Activated CD4-positive, alpha-beta T cell treated with anti-CD3 and anti-CD28 coated beads, Interleukin-2, amount 50 U/mL, for 1 hour (primary cell): ENCODE measurements at places on chromosomes 2 and 18.

DNA sequence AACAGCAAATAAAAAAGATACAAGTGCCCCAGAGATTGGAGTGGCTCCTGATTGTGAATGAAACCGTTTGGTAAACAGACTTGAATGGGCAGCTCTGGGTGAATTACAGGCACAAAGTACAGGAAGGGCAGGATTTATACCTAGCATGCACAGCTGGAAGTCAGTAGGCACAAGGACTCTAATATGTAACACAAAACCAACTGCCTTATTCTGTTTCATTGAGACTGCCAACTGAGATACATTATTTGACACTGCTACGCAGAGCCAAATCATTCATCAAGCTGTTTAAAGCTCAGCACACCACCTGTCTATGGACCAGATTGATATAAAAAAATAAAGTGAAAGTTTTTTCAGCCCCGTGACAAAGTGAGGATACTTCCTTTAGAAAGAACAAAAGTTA is 541.2 kb downstream of the NUP35 start:
- no peak for DNase-seq

DNA sequence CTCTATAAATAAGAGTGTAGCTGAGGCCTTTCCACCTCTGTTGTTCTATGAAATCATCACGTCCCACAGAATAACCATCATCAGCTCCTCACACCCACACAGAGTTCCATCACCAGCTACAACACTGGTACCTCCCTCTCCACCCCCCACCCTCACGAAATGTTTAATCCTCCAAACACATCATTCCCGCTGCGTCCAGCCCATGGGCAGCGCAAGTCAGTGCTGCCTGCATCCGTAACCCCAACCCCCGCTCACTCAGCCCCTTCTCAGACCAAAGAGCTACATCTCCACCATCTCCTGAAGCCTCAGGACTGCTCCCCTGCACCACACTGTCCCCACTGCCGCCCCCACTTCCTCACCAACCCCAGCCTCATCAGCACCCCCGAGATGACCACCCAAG is 19.4 kb downstream of the DNMT3A start:
- no peak for DNase-seq

- no peak for DNase-seq
Measured at GRCh38 chr2:221444106-221444505, 128.0 kb downstream of the EPHA4 start.

DNA sequence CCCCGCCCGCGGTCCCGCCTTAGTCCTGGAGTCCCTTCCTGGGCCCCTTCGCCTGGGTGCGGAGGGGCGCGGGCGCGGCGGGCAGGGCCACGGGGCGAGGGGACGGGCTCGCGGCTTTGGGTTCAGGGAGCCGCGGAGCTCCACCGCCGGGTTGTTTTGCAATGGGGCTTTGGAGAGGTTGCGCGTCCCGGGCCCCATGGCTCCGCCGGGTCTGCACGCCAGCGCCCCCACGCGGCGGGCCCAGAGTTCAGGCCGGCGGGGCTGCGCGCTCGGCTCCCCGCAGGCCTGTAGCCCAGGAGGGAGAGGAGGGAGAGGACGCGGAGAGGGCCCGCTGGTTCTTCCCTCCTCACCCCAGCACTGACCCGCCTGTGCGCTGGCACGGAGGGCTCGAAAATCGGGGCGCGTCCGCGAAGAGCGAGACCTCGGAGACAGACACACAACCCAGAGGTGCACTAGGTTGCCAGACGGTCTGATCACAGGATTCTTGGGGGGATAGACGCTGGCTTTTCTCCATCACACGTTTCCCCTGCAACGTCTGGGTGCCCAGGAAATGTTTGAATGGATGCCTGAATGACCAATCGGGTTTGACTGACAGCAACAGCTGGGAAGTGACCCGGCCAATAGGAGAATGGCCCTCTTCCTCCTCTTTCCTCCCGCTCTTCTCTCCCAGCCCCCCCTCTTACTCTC is 4.9 kb upstream of the SIX2 start:
- DNase-seq, result no peak

DNA sequence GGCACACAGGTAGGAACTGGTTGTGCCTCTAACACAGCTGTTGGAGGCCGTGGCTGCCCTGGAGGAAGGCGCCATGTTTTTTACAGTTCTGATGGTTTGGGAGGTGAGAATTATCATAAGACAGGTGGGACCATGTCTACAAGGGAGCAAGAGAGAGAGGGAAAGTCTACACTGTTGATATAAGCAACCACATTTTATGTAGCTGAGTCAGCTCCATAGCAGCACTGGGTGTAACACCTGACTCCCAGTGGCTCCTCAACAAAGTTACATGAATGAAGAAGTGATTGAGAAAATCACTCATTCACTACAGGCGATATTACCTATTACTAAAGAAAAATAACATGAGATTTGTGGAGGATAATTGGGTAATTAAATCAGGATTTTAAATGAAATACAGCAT is 41.3 kb upstream of the ACAA2 start:
- DNase-seq, result no peak

DNA sequence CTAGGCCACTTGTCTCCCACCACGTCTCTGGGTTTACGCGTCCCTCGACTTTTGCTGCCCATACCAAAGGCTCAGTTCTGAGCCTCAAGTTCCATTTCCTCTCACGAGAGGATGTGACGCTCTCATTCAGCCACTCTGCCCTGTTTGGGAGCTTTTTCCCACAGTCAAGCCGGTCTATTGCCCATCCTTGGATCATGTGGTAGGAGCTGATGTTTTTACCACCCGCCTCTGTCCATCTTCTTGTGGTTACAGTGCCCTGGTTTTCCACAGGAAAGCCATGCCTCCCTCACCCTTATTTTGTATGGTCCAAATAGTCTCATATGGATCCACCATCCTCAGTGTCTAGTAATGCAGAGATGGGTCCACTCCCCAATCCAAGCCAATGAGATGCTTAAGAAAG is 20.4 kb downstream of the FBXO36 start:
- no peak for DNase-seq

DNA sequence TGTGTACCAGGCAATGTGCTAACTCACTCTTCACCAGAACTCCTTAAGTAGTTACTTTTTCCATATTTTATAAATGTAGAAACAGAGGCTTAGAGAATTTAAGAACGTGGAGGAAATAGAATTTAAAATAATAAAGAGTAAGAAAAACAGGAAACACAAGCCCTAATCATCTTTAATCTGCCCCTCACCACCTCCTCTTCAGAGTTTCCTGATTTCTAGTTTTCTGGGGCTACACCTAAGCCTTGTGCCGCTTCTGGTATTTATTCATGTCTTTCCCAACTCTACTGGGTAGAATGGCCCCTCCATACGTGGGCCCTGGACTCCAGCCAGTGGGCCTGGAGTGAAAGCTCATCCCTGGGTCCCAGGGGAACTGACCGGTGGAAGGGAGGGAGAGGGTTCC is 85.4 kb downstream of the RTN4 start:
- DNase-seq, result no peak

DNA sequence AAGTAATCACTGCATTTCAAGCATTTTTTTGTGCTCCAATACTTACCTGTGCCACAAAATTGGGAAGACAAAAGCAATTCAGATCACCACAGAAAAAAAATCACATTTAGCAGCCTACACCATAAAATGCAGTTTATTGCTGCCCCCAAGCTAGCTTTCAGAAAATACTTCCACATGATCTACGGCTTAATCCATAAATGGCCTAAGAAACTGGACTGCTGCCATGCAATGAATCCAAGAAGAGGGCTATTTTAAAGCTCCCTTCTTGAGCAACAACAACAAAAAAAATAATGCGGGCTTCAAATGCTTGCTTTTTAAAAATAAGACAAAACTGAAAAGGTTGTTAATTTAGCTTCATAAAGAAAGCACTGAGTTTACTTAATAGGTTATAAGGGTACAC is 272.3 kb downstream of the RAD51AP2 start:
- no peak for DNase-seq

DNA sequence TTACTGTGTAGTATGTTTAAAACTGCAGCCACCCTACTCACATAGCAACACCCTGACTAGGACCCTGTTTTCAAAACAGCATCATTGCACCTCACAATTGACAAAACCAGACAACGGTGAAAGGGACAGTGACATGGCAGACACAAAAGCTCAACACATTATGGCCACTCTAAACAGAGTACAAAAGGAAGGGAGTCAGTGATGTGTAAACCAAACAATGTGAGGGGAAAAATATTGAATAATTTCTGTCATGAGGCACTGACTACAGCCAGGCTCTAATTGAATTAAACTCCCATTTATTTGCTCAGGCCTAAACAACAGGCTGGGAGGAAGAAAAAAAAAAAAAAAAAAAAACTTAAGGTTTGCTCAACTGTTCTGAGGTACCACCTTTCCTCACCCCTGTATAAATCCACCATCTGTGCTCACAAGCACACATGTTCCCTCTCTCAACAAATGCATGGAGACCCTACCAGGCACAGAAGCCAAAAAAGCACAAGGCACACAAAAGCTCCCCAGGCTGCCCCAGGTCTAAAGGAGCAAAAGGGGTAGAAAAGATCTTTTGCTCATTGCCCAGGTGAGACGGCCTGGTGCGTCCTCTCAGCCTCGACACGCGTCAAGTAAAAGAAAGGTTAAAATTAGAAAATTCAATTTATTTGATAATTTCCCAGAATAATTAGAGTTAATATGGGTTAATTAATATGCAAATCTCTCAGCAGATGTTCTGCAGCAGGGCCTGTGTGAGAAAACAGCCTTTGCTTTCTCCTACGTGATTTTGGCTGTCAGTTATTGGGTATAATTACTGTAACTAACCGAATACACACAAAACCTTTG is 80.9 kb downstream of the ZEB2 start:
- DNase-seq, result no peak

DNA sequence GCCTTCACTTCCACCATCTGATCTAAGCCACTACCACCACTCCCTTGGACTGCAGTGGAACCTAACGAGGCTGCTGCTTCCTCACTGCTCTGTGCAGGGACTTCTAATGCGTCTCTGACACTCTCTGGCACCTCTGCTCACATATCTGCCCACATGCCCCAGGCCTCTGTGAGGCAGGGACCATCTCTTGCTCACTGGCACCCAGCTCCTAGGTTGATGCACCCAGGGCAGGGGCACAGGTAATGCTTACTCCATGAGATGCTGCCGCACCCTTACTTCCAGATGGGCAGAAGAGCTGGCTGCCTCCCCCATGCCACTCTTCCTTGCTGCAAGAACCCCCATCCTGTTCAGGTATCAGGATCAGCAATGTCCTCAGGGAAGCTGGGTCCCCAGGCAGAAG is 294.0 kb upstream of the HS6ST1 start:
- no peak for DNase-seq
